ENCODE measurements at places on chromosomes 4 and X. TPM values are rescaled to one million over a fixed set of nuclear protein-coding genes. Genes with fewer than 3 reads are reported as not detected.
A peak's percentile ranks its signal among the peaks of the same experiment; 100 is the strongest.

- DNase-seq = no peak
Measured at GRCh38 chr4:110830461-110830860, 207.6 kb upstream of the PITX2 start.

- DNase-seq = peak; percentile 74
Measured at GRCh38 chr4:153084980-153085630, 119.1 kb upstream of the TRIM2 start.

DNA sequence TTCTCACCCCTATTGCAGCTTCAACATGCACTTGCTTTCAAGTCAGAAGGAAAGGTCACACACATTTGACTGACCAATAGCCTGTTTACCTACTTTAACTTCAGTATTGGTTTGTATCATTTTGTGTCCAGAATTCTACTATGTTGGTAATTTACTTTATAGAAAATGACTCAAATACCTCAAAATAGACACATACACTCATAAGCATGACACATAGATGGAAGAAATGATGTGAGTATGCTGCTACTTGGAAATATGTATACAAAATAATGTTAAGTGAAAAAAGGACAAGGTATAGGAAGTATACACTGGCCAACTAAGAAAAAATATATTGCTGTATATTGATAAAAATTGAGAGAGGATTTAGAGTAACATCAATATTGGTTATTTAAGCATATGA lies 98.8 kb upstream of the CASK start:
- DNase-seq = no peak

Gene MSX1
- total RNA-seq = 24.8 TPM

- no peak for DNase-seq
Measured at GRCh38 chr4:1177274-1178141, 5.1 kb upstream of the SPON2 start.

Gene WFS1
- 54.3 TPM for total RNA-seq

Gene FAM9B
- 1.7 TPM for total RNA-seq

Gene CACNA1F
- 0.98 TPM for total RNA-seq

DNA sequence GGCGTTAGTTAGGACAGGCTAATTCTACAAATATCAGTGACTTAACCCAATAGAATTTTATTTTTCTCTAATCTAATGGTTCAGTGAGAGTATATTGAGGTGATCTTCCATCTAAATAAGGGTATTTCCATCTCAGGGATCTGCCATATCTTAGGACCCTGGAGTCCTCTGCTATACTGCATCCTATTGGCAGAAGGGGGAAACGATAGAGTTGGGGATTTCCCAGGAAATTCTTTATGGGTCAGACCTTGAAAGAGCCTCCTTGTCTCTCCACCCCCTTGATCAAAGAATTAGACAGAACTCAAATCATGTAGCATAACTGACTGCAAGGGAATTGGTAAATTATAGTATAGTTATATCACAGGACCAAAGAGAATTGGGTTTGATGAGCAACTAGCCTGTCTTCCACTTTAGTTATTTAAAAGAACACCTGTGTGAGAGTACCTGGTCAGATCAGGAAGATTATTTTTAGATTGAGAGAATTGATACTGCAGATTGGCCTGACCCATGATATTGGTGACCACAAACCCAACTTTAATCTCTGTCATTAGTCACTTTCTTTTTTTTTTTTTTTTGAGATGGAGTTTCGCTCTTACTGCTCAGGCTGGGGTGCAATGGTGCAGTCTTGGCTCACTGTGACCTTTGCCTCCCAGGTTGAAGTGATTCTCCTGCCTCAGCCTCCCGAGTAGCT lies 25.6 kb downstream of the SMARCA5 start:
- DNase-seq = no peak

All from uterus (tissue), 4 donors.